ENCODE measurements at places on chromosomes 4 and X. TPM values are rescaled to one million over a fixed set of nuclear protein-coding genes. Genes with fewer than 3 reads are reported as not detected.

Gene CSAG1
- not detected for total RNA-seq

Gene NRK
- total RNA-seq: not detected

Gene CXCL1
- not detected for total RNA-seq

Gene PPBP
- not detected for total RNA-seq

Gene NHSL2
- total RNA-seq: 0.07 TPM

Gene SYNPO2
- total RNA-seq: 0.14 TPM

Gene APOOL
- 19.4 TPM for total RNA-seq

DNA sequence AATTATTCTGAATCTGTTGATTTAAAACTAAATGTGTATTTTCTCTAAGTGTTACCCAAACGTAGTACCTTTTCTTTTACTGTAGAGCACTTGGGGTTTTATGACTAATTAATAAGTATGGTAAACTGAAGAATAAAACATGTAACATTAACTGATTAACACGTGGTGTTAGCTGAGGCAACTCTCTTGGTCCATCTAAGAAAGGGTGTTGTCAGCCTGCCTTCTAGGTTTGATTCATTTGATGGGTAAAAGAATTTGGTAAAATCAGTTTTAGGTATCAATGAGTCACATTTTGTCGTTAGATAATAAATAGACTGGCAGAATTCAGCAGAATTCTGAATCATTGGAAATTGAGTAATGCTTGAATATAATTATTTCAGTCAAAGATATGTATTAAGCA lies 99.7 kb downstream of the AFF1 start:
- H3K27me3 ChIP-seq: no peaks in the 10 kb centered on the region
- no peaks in the 10 kb centered on the region for H3K36me3 ChIP-seq
- H3K4me1 ChIP-seq: peaks cover 13% of the 10 kb centered on the region
- DNase-seq: no peak
- H3K4me3 ChIP-seq: no peak overlapping the region

GRCh38 chrX:42778096-42778495 lies at the start of gene PPP1R2C:
Gene PPP1R2C (minus strand): TSS chrX:42778163. CDS start chrX:42778079, 84 bp downstream.
- H3K4me3 ChIP-seq: no peak within 1 kb of the TSS
- DNase-seq: no peak
- H3K36me3 ChIP-seq: no peaks in the 10 kb centered on the region
- no peak within 1 kb of the TSS for H3K27ac ChIP-seq
- H3K4me1 ChIP-seq: no peaks in the 10 kb centered on the region
- no peaks in the 10 kb centered on the region for H3K27me3 ChIP-seq

DNA sequence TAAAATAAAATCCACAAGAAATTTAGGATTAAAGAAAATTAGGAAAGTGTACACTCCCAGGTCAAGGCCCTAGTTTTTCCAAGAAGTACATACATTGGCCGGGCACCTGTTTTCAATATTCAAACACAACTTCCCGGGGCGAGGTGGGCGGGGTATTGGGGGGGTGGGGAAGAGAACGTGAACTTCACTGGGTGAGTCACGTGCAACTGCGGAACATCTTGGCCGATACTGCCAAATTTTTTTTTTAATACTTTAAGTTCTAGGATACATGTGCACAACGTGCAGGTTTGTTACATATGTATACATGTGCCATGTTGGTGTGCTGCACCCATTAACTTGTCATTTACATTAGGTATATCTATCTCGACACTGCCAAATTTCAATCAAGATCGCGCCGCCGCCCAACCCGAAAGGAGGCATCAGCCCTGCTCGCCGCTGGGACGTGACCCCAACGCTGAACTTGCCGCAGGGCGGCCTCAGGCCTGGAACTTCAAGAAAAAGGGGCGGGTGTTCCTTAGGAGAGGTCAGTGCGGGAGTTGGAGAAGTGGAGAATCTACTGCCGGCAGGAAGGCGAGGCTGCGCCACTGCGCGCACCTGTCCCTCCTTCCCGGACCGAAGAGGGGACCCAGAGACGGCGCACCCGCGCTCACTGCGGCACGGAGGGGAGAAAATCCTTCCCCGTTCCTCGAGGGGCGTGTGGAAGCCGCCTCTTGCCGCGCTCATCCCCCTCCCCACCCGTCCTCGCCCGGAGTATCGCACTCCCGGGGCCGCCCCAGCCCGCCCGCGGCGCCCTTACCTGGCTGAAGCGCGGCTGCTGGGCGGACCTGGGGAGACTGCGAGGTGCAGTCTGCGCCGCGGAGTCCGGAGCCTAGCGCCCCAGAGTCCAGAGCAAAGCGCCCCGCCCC lies at the start of gene TEC:
Gene TEC (minus strand): TSS at position 883 of the 905 bp plus-strand sequence. CDS start 41,224 bp downstream, outside the sequence.
- no peak for DNase-seq
- H3K27me3 ChIP-seq: no peaks in the 10 kb centered on the region
- no peaks in the 10 kb centered on the region for H3K36me3 ChIP-seq
- peaks cover 20% of the 10 kb centered on the region for H3K4me1 ChIP-seq

- peaks cover 22% of the 10 kb centered on the region for H3K4me1 ChIP-seq
- no peak overlapping the region for H3K4me3 ChIP-seq
- H3K27me3 ChIP-seq: no peaks in the 10 kb centered on the region
- no peak overlapping the region for H3K27ac ChIP-seq
- DNase-seq: no peak
- H3K36me3 ChIP-seq: peaks cover 14% of the 10 kb centered on the region
Measured at GRCh38 chr4:15674046-15674445, 7.6 kb upstream of the FAM200B start.

GRCh38 chr4:113973345-113973744 lies 6.1 kb downstream of the ARSJ start:
- H3K36me3 ChIP-seq: no peaks in the 10 kb centered on the region
- no peak for DNase-seq
- H3K4me1 ChIP-seq: no peaks in the 10 kb centered on the region
- no peak overlapping the region for H3K4me3 ChIP-seq
- peaks cover 33% of the 10 kb centered on the region for H3K27me3 ChIP-seq
- no peak overlapping the region for H3K27ac ChIP-seq

GRCh38 chrX:107935664-107936433 lies 46.3 kb downstream of the TEX13B start:
- H3K4me3 ChIP-seq: peak overlapping the region; percentile 47
- DNase-seq: no peak
- H3K27me3 ChIP-seq: peaks cover 5% of the 10 kb centered on the region
- H3K4me1 ChIP-seq: no peaks in the 10 kb centered on the region
- no peak overlapping the region for H3K27ac ChIP-seq

DNA sequence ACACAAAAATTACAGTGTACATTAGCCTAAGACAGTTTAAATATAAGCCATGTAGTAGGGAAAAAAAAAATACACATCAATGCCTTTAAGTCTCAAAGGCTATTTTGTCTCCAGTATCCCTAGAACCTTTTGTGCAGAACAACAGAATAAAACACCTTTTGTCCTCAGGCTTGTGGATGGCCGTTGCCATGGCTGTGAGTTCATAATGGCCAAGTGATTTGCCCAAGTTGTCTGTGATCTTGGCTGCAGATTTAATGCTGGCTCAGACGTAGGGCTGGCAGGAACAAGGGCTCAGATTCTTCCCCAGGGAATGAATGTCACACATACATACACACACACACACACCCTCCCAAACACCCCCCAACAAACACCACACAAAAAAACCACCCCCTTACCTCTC lies 25.3 kb downstream of the GPM6B start:
- no peaks in the 10 kb centered on the region for H3K36me3 ChIP-seq
- no peaks in the 10 kb centered on the region for H3K4me1 ChIP-seq
- no peak for DNase-seq
- no peak overlapping the region for H3K4me3 ChIP-seq
- no peaks in the 10 kb centered on the region for H3K27me3 ChIP-seq

DNA sequence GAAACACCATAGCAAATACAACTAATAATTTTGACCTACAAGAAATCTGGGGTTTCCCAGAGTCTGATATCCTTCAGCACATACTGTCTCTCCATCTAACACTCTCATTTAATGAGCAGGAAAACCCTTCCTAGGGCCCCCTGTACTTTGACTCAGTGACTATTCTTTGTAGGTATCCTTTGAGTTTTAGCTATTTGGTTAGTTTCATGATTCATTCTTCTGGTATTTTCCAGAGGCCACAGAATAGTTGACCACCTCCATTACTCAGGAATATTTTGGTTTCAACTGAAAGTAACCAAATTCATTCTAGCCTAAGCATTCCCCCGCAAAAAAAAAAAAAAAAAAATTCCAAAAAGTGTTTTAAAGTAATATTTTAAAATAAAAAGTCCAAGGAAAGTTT lies 140.0 kb downstream of the IDS start:
- no peak overlapping the region for H3K27ac ChIP-seq
- H3K27me3 ChIP-seq: no peaks in the 10 kb centered on the region
- H3K4me3 ChIP-seq: no peak overlapping the region
- H3K4me1 ChIP-seq: no peaks in the 10 kb centered on the region
- no peaks in the 10 kb centered on the region for H3K36me3 ChIP-seq

GRCh38 chr4:132063829-132064228 lies 1085.3 kb upstream of the PCDH10 start:
- H3K27me3 ChIP-seq: no peaks in the 10 kb centered on the region
- no peaks in the 10 kb centered on the region for H3K4me1 ChIP-seq
- H3K4me3 ChIP-seq: no peak overlapping the region
- H3K36me3 ChIP-seq: no peaks in the 10 kb centered on the region
- no peak for DNase-seq

- H3K4me3 ChIP-seq: no peak overlapping the region
- H3K27ac ChIP-seq: no peak overlapping the region
- H3K4me1 ChIP-seq: no peaks in the 10 kb centered on the region
Measured at GRCh38 chr4:144801731-144802130, 155.8 kb downstream of the HHIP start.

DNA sequence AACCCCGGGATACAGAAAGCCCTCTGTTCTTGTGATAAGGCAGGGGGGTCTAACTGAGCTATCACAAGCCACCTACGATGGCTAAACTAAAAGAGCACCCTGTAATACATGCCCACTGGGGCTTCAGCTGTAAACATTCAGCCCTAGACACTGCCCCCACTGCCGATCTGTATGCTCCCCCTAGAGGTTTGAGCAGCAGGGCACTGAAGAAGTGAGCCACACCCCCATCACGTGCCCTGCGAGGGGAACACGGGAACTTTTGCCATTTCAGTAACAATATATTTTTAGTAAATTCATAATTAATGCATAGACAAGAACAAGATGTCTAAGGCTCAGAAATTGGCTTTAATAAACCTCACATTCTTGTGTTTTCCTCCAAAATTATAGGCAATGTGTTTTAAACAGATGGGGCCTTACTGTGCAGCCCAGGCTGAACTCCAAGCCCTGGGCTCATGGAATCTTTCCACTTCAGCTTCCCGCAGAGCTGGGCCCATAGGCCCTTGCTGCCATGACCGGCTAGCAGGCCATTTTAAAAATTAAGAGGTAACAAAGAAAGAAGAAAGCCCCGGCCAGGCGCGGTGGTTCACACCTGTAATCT lies 235.3 kb upstream of the SFRP2 start:
- H3K4me3 ChIP-seq: no peak overlapping the region
- H3K36me3 ChIP-seq: no peaks in the 10 kb centered on the region
- no peak overlapping the region for H3K27ac ChIP-seq
- no peaks in the 10 kb centered on the region for H3K4me1 ChIP-seq
- DNase-seq: no peak
- peaks cover 5% of the 10 kb centered on the region for H3K27me3 ChIP-seq

- no peak for DNase-seq
- H3K27ac ChIP-seq: no peak overlapping the region
- no peaks in the 10 kb centered on the region for H3K27me3 ChIP-seq
- H3K36me3 ChIP-seq: no peaks in the 10 kb centered on the region
- H3K4me3 ChIP-seq: no peak overlapping the region
Measured at GRCh38 chr4:18214411-18215055, 193.0 kb upstream of the LCORL start.

DNA sequence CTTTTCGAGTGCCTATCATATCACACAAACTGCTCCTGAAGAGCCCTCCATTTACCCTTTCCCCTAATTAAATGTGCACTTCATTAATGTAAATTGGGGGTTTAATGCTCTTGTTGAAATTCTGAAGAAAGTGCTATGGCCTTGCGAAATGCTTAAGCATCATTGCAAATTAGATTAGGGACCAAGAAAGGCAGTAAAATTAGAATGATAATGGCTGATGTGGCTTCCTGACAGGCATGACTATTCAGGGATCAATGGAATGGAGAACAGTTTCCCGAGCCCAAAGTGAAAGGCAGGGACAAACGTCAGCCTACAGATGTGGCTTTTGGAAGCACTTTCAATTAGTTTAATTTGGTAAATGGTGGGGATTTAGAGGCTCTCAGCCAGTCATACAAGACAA lies 120.1 kb downstream of the NKX6-1 start:
- no peaks in the 10 kb centered on the region for H3K36me3 ChIP-seq
- H3K4me1 ChIP-seq: no peaks in the 10 kb centered on the region
- peaks cover 10% of the 10 kb centered on the region for H3K27me3 ChIP-seq
- DNase-seq: no peak
- H3K27ac ChIP-seq: no peak overlapping the region
- H3K4me3 ChIP-seq: no peak overlapping the region

DNA sequence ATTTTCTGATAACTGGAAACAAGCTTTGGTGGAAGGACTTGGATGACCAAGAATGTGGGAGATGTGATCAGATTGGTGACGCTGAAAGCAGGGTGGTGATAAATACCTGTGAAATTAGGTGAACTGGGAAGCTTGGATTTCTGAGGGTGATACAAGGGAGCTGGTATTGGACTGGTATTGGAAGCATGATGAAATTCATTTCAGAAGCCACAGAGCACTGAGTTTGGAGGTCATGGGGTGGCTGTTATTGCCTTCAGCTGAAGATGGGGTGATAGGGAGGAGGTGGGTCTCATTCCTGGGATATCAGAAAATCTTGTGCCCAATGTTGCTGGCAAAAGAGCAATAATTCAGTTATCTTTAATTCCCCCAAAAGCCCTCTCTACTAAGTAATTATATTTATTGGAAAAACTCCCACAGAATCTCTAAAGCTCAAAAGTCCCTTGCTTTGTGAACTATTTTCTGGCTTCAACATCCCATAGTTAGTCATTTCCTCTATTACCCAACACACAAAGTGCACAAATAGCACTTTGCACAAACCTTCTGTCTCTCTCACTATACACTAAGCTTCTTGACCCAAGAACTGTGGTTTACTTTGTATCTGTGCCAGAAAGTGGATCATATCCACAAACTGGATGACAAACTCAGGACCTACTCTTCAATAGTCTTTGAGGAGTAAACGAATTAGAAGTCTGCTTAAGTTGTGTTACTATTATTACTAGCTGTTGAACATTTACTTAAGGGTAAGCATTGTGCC lies 23.1 kb upstream of the CAMK2D start:
- no peak overlapping the region for H3K4me3 ChIP-seq
- peak overlapping the region; percentile 34 for H3K27ac ChIP-seq
- H3K4me1 ChIP-seq: peaks cover 13% of the 10 kb centered on the region
- H3K36me3 ChIP-seq: no peaks in the 10 kb centered on the region

GRCh38 chr4:25928379-25929297 lies 14.6 kb downstream of the SMIM20 start:
- no peak overlapping the region for H3K27ac ChIP-seq
- no peak for DNase-seq
- H3K4me1 ChIP-seq: peaks cover 2% of the 10 kb centered on the region
- no peak overlapping the region for H3K4me3 ChIP-seq
- H3K27me3 ChIP-seq: no peaks in the 10 kb centered on the region
- H3K36me3 ChIP-seq: peaks cover 3% of the 10 kb centered on the region

- no peak for DNase-seq
- no peak overlapping the region for H3K27ac ChIP-seq
- H3K4me3 ChIP-seq: no peak overlapping the region
- no peaks in the 10 kb centered on the region for H3K4me1 ChIP-seq
- H3K36me3 ChIP-seq: no peaks in the 10 kb centered on the region
Measured at GRCh38 chr4:138263247-138263816, 21.2 kb upstream of the SLC7A11 start.

- H3K36me3 ChIP-seq: peaks cover 37% of the 10 kb centered on the region
- peaks cover 41% of the 10 kb centered on the region for H3K4me1 ChIP-seq
- no peak overlapping the region for H3K27ac ChIP-seq
- no peak for DNase-seq
- H3K27me3 ChIP-seq: no peaks in the 10 kb centered on the region
- no peak overlapping the region for H3K4me3 ChIP-seq
Measured at GRCh38 chr4:26379837-26380236, 59.0 kb downstream of the RBPJ start.

All from activated CD4-positive, alpha-beta T cell treated with anti-CD3 and anti-CD28 coated beads, Interleukin-2, amount 10 ng/mL, durations not matched to agents 24 days and 14 days (primary cell).